ENCODE measurements at places on chromosomes 12 and 14. TPM values are rescaled to one million over a fixed set of nuclear protein-coding genes. Genes with fewer than 3 reads are reported as not detected.

- DNase-seq: no peak
Measured at GRCh38 chr14:44529026-44529425, 21.9 kb upstream of the FSCB start.

- DNase-seq: no peak
Measured at GRCh38 chr14:93716746-93717667, 71.3 kb downstream of the PRIMA1 start.

- no peak for DNase-seq
Measured at GRCh38 chr14:20328705-20329104, 4.4 kb downstream of the CCNB1IP1 start.

DNA sequence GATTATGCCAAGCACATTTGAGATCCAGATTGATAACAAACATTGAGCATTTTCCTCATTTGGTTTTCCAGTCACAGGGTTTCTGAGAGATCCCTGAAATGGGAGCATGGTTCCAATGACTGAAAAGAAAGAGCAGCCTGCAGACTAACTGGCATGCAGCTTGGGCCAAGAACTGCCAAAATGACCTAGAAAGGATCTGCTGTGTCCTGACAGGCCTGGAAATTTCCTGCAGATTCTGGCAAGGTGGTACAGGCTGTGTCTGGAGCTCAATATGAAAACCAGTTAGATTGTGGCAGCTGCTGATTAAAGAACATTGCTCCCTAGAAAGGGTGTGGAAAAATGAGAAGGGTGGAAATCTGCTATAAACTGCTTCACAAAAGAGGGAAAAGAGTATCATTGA lies 417.3 kb downstream of the IPO8 start:
- DNase-seq: no peak

GRCh38 chr14:76995279-76996035 lies 33.1 kb downstream of the IRF2BPL start:
- DNase-seq: no peak

GRCh38 chr14:83289896-83290295 lies 1756.2 kb upstream of the SEL1L start:
- DNase-seq: no peak

DNA sequence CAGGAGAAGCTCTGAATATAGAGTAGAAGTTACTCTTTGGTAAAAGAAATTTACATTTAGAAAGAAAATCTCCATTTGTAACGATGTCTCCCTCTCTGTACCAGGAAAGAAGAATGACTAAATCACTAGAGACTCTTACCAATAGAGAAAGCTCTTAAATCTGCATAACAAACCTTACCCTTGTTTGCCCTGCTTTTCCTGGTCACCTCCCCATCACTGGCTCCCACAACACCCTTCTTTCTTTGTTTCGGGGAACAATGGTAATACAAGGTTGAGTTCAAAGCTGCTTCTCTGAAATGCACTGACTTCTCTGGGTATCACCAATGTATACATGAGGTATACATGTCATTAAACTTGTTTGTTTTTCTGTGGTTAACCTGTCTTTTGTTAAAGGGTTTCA lies 351.1 kb upstream of the FLRT2 start:
- no peak for DNase-seq

DNA sequence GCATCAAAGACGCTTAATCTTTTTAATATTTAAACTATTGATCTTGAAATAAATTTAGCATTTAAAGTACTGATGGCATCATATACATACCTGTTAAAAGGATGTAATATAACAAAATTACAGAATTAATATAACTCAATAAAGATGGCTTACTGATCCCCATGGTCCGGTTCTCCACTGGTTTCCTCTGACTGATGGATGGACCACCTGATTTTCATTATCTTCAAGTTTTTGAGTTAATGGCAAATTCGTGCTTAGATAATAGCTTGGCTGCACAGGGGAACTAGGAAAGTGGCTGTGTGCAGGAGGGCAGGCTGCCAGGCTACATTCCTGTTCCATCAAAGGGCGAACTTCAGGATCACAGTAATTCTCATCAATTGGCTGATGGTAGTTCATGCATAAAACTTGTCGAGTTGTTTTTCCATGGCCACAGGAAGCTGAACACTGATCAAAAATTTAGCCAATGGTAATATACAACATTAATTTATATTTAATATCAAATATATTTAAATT lies 123.9 kb downstream of the ADAMTS20 start:
- no peak for DNase-seq

GRCh38 chr14:63301891-63302534 lies 16.7 kb downstream of the GPHB5 start:
- no peak for DNase-seq

DNA sequence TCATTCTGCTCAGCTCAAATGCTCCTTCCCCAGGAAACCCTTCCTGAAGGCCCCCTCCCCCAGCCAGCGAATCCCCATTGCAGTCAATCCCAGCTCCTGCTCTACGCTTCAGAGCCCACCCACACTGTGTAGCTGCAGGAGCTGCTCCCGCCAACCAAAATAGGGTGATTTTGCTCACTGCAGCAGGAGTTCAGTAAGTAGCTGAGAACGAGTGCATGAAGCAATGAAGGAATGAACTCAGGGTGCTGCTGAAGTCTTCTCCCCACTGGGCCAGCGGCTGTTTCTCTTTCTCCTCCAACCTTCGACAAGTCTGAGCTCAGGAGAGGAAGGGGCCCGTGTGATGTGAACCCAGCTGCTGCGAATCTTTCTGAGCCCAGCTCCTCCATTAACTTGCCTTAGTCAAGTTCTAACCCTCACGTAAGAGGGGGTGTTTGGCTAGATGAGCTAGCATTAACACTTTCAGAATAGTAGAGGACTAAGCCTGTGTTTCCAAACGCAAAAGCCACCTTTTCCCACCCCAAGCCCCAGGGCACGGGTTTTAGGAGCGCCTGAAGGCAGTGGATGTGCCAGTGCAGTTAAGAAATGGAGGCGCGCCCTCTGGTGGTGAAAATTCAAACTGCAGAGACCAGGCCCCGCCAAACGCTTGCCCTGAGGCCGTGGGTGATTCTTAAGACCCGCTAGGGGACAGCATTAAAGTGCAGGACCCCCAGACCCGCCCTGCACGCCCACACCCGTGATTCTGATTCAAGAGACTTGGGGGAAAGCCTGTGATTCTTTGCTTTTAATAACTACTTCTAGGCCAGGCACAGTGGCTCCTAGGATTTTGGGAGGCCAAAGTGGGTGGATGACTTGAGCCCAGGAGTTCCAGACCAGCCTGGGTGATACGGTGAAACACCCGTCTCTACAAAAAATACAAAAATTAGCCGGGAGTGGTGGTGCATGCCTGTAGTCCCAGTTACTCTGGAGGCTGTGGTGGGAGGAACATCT lies 11.9 kb upstream of the SERPINA4 start:
- peak; percentile 45 for DNase-seq

DNA sequence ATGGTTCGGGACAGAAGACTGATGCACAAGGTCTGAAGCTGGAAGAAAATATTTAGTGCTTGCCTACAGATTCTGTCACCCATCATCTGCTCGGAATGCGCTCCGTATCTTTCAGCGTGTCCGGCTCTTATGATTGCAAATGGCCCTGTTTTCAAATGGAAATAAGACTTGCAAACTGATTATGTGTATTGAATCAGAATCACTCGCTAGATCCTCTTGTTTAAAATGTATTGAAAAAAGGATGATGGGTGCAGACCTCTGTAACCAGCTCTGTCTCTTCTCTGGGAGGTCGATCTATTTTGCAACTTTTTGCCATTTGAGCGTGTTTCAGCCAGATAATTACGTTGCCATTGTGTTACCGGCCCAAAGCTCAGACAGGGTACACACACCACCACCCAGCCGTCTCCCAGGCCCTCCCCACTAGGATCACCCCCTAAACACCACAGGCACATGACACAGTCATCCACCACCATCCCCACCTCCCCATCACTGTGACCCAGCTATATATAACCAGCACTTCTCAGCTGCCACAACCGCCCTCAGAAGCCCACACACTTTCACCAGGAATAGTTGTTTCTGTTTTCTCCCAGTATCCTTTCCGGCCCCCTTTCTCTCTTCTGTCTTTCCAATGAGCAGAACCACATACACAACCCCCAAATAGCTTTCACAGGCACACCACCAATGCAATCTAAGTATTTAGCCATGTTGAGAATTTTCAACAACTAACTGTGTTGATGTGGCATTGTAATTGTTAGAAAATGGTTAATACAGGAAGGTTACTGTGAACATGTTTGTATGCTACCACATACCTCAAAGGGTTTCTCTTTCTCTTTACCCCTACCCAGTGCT lies 10.7 kb downstream of the NKX2-1 start:
- no peak for DNase-seq

DNA sequence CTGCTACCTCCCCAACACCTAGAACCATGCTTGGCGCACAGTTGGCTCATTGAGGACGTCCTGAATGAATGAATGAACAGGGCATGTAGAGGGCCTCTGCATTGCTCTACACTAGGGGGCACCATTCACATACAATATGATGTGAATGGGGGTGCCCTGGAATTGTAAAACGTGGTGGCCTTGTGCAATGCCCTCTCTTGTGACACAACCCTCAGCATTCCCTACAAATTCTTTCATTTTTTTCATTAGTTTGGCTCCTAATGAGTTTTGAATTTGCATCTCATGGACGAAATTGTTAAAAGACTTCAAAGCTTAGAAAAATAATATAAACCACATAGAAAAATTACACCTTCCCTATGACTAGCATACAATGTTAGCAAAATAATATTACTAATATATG lies 2.3 kb upstream of the DIO2 start:
- DNase-seq: no peak

- DNase-seq: no peak
Measured at GRCh38 chr12:72574138-72574537, 302.0 kb downstream of the TRHDE start.

- no peak for DNase-seq
Measured at GRCh38 chr12:118059341-118060191, 1.4 kb downstream of the WSB2 start.

- DNase-seq: no peak
Measured at GRCh38 chr12:118743896-118744700, 237.2 kb upstream of the SRRM4 start.

Gene FGD4
- total RNA-seq: 3.9 TPM

Gene ABCD2
- total RNA-seq: 1.8 TPM

Gene RTL1
- total RNA-seq: not detected

Gene BEGAIN
- total RNA-seq: not detected

Gene GLS2
- total RNA-seq: 5.3 TPM

Gene CLEC6A
- total RNA-seq: not detected

Gene TGM1
- 11.4 TPM for total RNA-seq

Gene ADGRD1
- 1.1 TPM for total RNA-seq

Gene CIROP
- total RNA-seq: not detected
